ENCODE measurements at places on chromosomes 4 and X.

DNA sequence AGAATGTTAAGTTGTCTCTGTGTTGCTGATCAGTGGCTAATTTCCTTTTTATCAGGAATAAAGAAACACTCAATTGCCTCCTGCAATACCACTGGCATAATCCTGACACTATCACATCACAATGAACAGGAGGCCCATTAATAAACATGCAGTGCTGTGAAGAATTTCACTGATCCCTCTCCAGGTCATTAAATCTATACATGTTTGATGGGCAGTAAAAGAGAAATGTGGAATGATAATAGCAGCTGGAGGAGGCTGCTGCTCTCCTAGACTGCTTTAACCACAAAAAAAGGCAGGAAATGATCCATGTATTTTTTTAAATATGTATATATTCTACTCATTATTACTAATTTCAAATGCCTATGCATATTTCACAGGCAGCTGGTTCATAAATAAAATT, 202.1 kb downstream of the CENPC start:
- no peak for DNase-seq

DNA sequence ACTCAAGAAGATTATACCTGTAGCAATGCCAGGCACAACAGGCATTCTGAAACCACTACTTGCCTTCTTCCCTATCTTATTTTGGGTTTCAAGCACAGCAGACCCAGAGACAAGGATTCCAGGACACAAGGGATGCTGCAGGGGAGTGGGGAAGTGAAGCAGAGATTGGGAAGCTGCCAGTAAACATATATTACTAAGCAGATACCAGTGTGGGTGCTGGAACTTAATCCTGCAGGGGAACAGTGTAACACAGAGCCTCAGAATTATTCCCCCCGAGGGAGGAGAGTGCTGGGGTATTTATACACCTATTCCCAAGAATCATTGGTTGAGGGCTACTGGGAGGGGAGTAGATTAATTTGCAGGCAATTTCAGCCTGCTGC, 33.3 kb upstream of the MAML3 start:
- DNase-seq, result peak; percentile 15

GRCh38 chr4:110165382-110166286, 32.8 kb downstream of the ELOVL6 start:
- peak; percentile 84 for DNase-seq

DNA sequence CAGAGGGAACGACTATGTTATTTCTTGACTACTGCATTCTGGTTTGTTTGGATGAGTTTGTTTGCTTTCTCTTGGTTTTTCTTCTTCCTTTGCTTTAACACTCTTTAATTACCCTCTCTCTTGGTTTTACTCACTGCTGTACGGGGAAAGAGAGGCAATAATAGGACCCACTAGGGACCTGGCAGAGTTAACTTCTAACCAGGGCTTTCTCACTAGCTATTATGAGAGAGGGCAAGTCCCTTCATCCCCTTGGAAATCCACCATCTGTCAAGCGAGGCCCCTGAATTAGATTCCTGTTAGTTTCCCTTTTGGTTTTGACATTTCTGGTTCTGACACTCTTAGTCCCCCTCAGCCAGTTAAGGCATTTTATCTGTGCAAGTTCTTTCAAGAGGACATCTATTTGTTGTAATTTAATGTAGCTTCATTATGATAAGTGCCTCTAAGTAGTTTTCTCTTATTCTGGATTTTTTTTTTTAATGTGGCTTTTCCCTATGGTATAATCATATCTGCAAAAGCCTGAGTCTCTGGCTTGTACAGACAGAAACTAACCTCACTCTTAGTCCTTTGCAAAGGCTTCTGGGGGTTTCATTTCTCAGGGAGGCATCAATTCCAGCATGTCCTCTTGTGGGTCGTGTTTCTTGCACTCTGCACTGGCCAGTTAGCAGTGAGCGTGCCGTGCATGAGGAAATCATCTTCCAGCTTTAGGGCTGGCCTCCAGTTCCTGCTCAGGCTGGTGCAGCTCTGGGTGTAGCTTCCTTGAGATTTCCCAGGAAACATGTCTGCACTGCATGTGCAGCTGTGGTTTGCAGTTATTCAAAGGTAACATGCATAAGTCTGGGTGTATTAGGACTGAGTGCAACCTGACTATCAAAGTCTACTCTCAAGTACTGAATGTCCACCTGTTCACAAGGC, 221.3 kb downstream of the STIM2 start:
- DNase-seq, result no peak

DNA sequence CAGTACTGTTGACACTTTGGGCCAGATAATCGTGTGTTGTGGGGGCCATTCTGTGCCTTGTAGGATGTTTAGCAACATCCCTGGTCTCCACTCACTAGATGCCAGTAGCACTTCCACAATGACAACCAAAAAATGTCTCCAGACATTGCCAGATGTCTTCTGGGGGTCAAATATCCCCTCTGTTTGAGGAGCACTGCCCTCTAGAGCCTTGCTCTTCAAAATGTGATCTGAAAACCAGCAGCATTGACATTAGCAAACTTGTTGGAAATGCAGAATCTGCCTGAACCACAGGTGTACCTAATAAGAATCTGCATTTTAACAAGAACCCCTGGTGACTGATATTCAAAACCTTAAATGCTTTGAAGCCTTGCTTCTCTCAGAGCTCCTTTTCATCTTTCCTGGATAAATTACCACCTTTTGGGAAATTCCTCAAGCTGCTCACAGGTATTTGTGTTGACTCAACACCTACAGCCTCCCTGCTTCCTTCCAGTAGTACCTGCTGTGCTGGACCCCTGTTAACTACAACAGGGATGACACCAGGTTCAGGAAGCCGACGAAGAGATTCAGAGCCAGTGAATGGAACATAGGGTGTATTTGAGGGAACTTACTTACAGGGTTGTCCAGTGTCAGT, 459.0 kb upstream of the NR3C2 start:
- no peak for DNase-seq

- no peak for DNase-seq
These were observed 38.2 kb downstream of the PPP1R2C start for GRCh38 chrX:42739741-42740140.

- no peak for DNase-seq
These were observed 25.4 kb upstream of the HTRA3 start for GRCh38 chr4:8244001-8244757.

- DNase-seq, result no peak
These were observed 85.7 kb upstream of the TENT5D start for GRCh38 chrX:80334583-80334982.

DNA sequence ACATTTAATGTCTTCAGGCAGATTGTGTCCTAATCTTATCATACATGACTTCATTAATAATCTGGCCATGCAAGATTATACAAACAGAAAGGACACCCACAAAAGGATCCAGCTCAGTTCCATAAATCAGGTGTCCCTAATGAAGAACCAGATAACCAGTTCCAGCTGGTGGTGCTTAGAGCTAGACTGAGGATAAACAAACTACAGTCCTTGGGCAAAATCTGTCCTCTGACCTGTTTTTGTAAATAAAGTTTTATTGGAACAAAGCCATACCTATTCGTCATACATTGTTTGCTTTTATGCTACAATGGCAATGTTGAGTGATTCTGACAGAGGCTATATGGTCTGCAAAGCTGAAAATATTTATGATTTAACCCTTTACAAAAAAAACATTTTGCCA, 199.5 kb downstream of the MID1IP1 start:
- no peak for DNase-seq

- peak; percentile 17 for DNase-seq
These were observed 46.5 kb downstream of the RAI2 start for GRCh38 chrX:17814557-17814956.

- peak; percentile 1 for DNase-seq
These were observed 48.3 kb upstream of the NAP1L2 start for GRCh38 chrX:73262991-73263390.

DNA sequence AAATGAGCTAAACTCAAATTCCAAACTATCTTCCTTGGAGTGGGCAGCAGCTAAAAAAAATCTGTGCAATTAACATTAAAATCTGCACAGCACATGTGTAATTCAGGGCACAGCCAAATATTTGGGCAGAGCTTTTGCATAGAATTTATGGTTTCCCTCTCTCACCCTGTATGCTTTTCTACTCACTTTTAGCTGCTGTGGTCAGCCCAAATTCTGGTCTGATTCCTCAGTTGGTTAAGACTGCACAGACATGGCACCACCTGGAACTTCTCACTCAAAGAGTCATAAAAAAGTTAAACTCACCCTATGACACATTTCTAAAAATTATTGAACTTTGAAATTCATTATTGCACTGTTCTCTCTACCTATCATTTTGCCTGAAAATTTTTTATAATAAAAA, 4.9 kb upstream of the PLK4 start:
- no peak for DNase-seq

DNA sequence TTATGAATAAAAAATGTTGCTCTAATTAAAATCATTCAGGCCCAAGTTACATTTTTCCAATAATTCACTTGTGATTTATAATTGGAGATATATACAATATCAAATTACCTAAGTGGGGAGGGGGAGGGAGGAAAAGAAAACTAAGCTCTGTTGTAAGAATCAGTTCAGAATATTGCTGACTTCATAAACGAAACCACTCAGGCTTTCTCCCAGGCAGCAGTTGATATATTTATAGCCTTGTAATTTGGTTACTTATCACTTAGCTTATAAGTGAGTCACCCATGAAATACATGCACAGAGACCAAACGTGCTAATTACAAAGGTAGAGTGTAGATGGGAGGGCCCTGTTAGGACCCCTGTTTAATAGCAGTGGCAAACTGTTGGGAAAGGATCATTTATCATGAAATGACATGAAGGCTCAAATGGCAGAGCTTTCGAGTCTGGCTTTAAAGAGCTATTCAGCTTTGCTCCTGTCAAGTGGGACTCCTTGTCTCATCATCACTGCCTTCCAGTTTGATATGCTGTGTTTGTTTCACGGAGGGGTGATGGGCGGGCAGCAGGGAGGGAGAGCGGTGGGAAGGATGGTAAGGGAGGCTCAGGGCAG, 105.6 kb upstream of the PGRMC2 start:
- DNase-seq, result peak; percentile 73

GRCh38 chr4:33268776-33269175, 2548.6 kb downstream of the PCDH7 start:
- DNase-seq, result no peak

- DNase-seq, result no peak
These were observed 36.3 kb upstream of the UGT8 start for GRCh38 chr4:114562176-114562904.

DNA sequence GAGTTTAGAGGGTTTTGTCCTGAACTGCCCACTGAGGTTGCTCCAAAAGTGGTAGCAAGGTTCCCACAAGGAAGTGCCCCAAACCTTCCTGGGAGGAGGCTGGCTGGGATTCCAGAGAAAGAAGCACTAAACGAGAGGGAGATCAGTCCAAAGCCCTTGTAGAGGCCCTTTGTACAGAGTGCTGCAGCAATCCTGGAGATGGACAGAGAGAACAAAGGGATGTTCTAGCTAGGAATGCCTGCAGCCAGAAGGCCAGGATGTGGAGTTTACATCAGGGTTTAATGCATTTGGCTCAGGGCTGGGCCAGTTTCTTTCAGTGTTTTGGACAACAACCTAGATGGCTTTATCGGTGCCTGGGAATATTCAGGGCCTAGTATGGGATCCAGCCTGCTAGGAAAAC, 2155.1 kb upstream of the AGA start:
- no peak for DNase-seq

DNA sequence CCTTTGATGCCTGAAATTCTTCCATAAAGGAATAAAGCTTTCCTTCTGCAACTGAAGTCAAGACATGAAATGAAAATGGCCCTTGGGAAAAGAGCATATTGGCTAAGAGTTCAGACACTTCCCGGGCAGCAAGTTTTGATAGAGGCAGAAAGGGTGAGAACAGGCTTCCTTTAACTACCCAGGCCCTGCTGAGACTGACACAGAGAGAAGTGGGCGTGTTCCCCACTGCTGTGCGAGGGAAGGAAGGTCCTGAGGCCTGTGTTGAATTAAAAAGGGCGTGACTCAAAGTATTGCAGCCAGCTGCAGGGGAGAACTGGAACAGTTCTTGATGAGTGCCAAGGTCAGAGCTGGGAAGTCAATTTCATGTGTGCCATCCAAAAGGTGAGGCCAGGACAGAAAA, 33.9 kb upstream of the ADGRG2 start:
- DNase-seq, result no peak

DNA sequence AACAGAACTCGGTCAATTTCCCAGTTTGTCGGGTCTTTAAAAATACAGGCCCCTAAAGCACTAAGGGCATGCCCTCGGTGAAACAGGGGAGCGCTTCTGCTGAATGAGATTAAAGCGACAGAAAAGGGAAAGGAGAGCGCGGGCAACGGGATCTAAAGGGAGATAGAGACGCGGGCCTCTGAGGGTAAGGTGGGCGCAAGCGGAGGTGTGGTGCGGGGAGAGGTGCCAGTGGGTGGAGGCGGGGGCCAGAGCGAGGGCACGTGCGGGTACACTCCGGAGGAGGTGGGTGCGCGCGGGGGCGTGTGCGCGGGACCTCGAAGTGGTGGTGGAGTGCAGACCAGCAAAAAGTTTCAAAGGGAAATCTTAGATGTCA, 787 bp upstream of the TET2 start:
- DNase-seq, result peak; percentile 15

- no peak for DNase-seq
These were observed 190.9 kb upstream of the GATB start for GRCh38 chr4:151951671-151952050.

GRCh38 chr4:141610365-141610764, 26.0 kb upstream of the IL15 start:
- no peak for DNase-seq

- no peak for DNase-seq
These were observed 90.1 kb upstream of the MAPK10 start for GRCh38 chr4:86449746-86450588.

- no peak for DNase-seq
These were observed 56.6 kb downstream of the ARHGAP6 start for GRCh38 chrX:11609109-11609508.

DNA sequence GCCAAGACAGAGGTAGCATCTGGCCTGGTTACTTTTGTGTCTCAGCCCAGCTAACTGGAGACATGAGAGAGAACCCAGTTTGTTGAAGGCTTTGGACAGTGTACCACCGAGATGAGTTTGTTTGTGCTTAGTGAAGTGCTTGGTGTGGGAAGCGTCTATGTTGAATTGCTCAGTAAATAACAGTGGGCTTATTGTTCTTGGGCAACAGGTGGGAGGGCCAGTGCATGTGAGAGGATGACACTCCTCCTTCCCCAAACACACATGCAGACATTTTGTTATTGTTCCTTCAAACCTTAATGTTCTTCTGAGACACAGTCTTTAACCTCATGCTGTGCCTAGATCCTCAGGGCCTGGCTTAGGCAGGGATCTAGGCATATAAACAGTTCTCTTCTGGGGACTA, 39.7 kb downstream of the MSN start:
- DNase-seq, result no peak

- no peak for DNase-seq
These were observed 105.9 kb downstream of the IL1RAPL1 start for GRCh38 chrX:28693101-28693500.

DNA sequence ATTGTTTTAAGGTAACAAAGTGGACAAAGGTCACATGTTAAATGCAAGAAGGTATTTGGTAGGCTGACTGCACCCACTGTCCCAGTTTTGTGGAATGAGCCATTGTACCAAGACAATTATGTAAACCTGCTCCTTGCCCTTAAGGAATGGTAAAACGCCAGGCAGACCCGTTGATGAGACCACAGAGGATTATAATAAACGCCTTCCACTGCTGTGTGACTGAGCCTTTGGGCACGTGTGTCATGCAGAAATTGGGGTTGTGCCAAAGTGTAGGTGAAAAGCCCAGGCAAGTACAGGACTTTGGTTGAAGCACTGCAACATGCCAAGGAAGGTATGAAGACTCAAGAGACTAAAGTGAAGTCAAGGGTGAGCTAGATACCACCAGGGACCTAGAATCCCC, 59.7 kb downstream of the LRRC66 start:
- DNase-seq, result no peak
